Stimulated activated CD4-positive, alpha-beta T cell treated with anti-CD3 and anti-CD28 coated beads, Interleukin-4, amount 100 ng/mL, for 4 hours (primary cell): ENCODE measurements at places on chromosomes 11 and 22.

GRCh38 chr22:23294221-23294620, 113.9 kb downstream of the BCR start:
- no peak for DNase-seq

DNA sequence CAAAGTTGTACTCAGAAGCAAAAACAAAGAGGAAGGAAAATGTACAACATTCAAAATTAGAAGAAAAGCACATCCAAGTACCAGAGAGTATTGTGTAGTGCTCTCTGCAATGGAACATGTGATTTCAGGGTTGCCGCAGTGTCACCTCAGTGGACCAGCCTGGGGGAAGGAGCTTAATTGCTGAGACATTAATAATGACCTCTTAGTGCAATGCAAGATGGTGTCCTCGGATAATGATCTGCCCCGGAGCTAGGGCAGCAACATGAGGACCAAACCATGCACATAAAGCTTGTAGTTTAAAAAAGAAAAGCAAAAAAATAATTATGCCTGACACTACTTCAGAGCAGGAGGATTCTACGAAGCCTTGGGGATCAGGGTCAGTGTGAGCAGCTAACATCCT, 11.3 kb upstream of the JHY start:
- no peak for DNase-seq

DNA sequence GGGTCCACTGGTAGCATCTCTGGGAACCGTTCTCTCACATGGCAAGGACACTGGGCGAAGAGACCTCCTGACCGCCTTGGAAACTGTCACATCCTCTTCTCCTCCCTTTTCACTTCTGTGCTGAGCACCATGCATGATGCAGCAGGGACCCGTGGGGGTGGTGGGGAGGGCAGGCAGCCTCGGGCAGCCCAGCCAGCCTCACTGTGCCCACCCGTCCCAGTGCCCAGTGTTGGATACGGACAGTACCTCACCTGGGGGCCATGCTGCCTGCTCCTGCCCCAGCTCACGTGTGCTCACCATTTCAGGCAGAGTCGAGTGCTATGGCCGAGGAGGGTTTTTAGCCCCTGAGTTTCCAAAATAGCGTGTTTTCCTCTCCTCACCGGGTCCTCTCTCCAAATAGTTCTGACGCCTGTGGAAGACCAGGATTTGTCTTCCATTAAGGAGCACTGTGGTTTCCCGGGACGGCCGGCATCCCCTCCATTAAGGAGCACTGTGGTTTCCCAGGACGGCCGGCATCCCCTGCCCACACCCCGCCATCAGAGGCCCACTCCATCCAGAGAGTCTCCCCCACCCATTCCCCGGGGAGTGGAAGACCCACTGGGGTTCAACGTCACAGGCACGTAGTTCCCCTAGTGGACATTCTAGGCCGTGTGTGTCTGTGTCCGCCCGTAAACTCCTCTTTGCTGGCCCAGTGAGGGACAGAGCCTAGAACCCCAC, 22.4 kb downstream of the B3GAT1 start:
- no peak for DNase-seq

- no peak for DNase-seq
These were observed 3.1 kb upstream of the BCR start for GRCh38 chr22:23177197-23177596.

- DNase-seq = no peak
These were observed 99.1 kb downstream of the RRAS2 start for GRCh38 chr11:14259878-14260277.

DNA sequence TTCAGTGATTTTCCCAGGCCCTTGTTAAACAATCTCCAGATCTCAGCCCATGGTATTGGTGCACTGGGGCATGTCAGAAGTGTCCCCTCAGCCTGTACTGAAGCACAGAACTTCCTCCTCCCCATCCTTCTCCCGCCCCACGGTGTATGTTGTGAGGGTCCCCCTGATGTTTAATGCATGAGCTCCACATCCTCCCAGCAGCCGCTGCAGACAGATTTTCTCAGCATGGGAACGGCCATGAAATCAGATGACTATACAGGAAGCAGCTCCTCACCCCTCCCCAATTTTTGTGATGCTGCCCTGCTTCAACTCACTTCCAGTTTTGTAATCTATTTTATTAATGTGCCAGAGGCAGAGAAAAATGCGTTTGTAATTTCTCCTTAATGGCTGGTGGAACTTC, 406.0 kb downstream of the MIAT start:
- no peak for DNase-seq

DNA sequence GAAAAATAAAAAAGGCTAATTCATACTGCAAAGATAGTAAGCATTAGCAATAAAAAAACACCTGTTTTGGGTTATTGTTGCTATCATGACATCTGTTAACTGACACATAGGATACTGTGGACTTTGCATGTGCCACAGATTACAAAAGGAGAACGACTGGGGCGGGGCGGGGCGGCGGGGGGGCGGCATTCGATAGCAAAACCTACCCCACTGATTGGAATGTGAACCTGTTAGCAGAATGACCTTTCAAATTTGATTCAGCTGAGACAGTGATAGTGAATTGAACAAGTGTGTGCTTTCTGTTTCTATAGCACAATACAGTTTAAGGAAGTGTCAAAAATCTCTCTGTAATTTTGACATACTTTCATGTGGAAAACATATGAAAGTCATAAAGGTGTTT, 14.9 kb downstream of the MMP20 start:
- DNase-seq = no peak

DNA sequence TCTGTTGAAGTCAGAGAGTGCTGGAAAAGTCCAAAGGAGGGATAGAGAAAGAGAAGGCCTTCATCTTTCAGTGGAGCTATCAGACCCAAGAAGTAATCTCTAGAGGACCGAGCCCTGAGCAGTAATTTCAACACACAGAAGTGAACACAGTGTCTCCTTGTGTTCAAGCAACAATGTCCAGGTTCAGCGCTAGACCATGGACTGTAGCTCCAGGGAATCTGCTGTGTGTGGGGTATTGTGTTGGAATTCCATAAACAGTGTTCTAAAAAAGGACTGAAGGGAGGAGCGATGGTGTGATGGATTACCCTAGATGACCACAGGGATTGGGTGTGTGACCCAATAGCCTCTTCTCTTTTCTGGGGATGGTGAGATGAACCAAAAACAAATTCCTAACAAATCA, 165.9 kb downstream of the BLID start:
- DNase-seq = no peak

- DNase-seq = no peak
These were observed 8.6 kb downstream of the ARAP1 start for GRCh38 chr11:72743321-72744221.

DNA sequence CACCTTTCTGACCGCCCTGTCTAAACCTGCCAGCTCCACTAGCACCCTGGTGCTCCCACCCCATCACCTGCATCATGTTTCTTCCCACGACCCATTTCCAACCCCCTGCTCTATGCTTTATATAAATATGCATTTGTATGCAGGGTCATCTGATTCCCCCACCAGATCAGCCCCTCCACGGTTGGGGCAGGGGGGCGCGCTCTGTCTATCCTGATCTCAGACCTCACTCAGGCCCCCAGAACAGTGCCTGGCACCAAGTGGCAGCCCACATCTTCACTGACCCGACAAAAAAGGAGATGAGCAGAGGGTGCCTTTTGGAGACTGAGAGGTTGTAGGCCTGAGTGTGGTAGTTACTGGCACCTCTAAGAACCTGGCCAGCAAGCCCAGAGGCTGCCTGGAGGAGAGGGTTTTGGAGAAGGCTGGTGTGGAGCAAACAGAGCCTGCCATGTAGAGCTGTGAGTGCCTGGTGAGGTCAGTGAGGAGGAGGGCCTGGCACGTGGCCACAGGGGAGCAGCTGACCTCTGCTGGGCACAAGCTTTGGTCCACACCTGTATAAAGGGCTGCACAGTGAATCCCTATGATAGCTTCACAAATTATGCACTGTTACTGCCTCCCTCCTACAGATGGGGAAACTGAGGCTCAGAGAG, 86.3 kb upstream of the RTL6 start:
- no peak for DNase-seq

GRCh38 chr22:46263216-46263590, at the start of gene PKDREJ:
Gene PKDREJ, minus strand, starts transcription at chr22:46263343. Its CDS starts 21 bp downstream, at chr22:46263322.
- no peak for DNase-seq

GRCh38 chr22:24424901-24425775, 2.3 kb upstream of the ADORA2A start:
- DNase-seq = no peak

- DNase-seq = no peak
These were observed 1349.8 kb upstream of the RAG2 start for GRCh38 chr11:37947821-37948220.

DNA sequence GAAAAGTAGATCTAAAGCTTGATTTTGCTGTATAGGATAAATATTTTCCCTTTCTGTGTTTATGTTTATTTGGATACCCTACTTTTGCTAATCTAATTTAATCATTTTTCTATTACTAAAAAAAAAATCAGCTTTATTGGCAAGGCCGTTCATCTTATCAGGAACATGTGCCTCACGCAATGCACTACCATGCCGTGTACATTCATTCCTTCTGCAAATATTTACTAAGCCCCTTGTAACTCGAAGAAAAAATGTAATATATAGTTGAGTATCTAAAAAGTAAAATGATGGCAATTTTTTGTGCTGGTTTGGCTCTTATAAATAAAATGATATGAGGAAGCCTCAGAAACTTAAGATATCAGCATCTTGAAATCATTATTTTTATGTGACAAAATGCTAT, 8.9 kb downstream of the UVRAG start:
- DNase-seq = no peak

- no peak for DNase-seq
These were observed 56.9 kb downstream of the MICAL2 start for GRCh38 chr11:12167061-12168000.
